ENCODE measurements at places on chromosomes 7 and 10.

DNA sequence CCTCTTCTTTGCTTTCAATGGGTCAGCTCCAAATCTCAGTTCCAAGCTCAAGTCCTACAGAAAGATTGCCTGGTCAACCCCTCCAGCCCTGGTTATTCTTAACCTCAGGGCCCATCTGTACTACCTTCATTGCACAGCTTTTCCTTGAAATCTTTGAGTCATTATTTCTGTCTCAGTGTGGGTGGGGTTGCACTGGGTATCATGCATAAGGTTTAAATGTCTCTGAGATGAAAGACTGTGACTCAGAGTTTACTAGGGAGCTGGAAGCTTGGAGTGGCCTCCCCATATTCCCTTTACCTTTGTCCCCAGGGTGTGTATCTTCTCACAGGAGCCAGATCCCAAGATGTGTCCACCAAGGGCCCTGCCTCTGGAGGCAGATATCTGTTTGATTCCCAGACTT lies 3.3 kb upstream of the OR6V1 start:
- no peak for DNase-seq

DNA sequence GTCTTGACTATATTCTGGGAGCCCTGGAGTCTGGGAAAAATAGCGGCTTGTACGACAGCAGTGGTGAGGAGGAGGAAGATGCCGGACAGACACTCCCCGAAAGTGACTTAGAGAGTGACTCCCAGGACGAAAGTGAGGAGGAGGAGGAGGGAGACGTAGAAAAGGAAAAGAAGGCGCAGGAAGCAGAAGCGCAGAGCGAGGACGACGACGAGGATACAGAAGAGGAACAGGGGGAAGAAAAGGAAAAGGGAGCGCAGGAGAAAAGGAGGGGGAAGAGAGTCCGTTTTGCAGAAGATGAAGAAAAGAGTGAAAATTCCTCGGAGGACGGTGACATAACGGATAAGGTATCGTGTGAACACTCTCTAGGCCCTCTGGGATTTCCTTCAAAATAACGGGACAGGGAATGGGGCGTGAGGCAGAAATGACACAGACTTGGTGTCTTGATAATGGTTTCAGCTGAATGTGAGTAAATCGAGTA lies 908 bp downstream of the NOM1 start:
- no peak for DNase-seq

- no peak for DNase-seq
These were observed 93.2 kb downstream of the HIP1 start for GRCh38 chr7:75645570-75645969.

DNA sequence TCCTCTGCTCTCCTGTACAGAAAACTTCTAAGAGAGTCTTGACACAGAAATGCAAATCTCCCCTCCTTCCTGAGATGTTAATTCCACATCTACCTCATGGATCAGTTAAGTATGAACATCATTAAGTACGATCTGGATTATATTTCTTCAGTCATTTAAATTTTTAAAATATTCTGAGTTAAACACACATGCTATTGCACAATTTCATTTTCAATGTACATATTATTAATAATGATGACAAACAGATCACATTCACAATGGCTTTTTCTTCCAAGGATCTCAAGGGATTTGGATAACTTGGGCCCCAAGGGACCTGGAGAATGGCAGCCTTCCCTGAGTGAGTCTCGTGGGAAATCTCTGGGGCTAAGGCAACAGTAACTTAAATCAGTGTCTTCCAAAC lies 16.2 kb downstream of the BEND7 start:
- DNase-seq, result no peak

DNA sequence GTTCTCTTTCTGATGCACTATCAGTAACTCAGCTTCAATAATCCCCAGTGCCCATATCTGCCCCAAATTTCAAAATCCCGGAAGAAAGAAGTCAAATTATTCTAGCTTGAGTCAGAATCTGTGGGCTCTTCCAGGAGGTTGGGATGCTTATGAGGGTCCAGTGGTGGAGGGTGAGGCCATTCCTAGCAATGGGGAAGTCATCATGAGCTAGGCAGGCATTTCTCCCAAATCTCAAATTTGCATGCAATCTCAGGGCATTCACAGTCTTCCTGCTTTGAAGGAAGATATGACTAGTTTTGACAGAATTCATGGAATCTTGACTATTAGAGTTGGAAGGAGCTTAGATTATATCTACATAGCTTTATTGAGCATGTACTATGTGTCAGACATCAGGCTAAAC lies 164.3 kb upstream of the AGK start:
- DNase-seq, result no peak

GRCh38 chr7:5755704-5756504 lies 25.6 kb downstream of the RNF216 start:
- no peak for DNase-seq

DNA sequence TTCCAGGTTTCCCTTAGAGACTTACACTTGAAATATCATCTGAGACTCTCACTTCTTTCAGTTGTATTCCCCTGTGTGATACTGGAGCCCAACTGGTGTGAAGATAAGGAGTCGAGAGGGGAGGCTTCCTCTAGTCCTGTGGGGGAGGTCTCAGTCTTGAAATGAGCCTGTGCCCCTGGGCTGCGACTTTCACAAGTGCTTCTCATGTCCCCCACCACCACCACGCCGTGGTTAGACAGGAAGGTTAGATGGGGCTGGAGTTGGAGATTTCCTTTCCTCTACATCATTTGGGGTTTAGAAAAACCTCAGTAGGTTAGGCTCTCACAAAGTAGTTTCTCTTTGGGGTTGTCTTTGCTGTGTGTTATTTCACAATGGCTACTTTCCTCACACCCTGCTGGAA lies 25.6 kb upstream of the MKX start:
- DNase-seq, result no peak

All from GM06990 (cell line).